Panc1 (cell line): ENCODE measurements at places on chromosomes 5 and 9.

- DNase-seq: no peak
These were observed 255.9 kb downstream of the FSTL4 start for GRCh38 chr5:133356396-133356983.

DNA sequence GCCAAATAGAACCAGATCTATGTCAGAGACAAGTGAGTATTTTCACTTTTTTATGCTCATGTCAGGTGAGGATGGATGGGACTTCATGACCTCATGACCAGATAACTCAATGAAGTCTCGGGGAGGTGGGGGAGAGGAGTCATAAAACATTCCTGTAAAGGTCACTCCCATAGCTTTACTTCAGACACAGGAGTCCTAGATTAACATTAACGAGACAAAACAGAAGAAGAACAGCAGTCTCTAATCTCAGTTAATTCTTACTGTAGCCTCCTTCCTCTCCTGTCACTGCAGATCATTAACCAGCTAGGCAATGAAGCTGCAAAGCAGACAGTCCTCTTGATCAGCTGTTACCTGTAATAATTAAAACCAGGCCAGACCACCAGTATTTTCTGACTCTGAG is 11.2 kb downstream of the CRHBP start:
- DNase-seq: no peak

GRCh38 chr5:126793097-126793496 is 16.2 kb downstream of the LMNB1 start:
- no peak for DNase-seq

DNA sequence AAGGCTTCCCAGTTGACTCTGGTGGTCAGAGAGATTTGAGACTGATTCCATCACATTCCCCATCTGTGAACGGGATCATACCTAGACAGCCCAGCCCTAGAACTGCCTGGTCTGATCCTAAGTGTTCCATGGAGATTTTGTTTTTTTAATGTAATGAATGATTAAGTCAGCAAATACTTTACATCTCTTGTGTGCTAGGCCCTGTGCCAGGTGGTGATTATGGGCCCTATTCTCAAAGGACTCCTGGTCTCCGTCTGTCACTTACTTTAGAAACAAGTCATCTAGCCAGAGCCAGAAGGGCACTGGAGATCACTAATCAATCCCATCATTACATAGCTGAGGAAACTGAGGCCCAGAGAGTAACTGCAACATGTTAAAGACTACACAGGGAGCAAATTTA is 1.1 kb upstream of the GPX3 start:
- DNase-seq: no peak

DNA sequence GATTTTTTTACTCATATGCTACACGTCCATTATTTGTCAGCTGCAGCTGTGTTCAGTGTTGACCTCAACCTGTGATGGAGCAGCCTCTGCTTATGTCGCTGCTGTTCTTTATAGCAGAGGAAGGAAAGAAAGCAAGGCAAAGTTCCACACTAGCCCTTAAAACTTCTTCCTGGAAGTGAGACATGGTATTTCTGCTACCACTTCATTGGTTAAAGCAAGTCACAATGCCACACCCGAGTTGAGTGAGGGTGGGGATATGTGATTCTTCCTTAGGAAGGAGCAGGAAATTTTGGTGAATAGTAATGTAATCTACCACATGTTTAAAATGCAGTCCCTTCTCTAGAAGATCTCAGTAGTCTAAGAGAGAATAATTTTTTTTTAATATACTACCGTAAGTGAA is 224.8 kb upstream of the DMRT1 start:
- no peak for DNase-seq
